Pancreas (tissue), 10 donors: ENCODE measurements at places on chromosomes 1 and 21.

GRCh38 chr1:9097947-9098705 lies 28.7 kb upstream of the SLC2A5 start:
- no peak for DNase-seq

DNA sequence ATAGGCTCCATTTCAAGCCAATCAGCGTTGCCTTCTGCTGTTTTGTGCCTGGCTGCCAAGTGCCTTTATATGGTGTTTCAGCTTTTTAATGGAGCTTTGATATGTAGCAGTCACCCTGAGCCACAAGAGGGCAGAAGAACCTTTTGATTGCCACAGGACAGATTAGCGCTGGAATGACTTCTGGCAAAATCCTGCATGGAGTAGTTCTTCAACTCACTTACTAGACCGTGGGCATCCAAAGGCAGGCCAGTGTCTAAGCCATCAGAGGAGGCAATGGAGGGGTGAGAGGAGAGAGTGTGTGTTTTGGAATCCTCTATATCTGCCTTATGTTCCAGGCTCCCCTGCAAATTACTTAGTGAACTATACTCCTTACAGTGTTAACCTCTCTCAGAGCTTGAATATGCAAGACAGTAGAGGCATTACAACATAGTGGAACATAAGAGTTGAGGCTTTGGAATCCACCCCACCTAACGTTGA lies 56.2 kb downstream of the ST3GAL3 start:
- DNase-seq = peak; percentile 64

DNA sequence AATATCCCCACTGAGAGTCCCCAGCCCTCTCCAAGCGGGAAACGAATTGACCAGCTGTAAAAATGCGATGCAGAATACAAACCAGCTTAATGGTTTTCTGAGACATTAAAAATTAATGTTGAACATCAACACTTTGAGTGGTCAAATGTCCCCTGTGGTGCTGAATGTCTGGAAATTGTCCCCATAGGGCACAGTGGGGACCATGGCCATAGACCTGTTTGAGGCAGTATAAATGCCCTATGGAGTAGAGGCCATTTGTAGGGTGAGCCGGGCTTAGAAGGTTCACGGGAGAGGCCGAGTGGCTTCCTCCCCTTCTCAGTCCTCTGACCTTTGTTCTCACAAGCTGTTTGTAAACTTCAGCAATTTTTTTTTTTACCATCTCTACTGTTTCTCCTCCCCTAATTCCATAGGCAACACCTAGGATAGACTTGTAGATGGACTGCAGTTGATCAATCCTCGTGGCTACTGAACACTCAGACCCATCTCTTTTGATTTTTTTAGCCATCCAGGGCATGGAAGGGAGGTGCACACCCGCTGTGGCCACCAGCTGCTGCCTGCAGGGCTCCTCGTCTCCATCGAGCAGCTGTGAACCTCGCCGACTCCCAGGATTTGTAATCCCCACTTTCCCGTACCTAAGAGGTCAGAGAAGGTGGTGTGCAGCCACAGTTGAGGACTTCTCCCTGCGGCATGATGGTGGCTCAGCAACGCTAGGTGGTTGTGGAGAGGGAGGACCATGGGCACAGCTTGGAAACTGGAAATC lies 41.0 kb downstream of the KAZN start:
- no peak for DNase-seq

GRCh38 chr1:179440971-179441370 lies 75.2 kb downstream of the AXDND1 start:
- DNase-seq = no peak

DNA sequence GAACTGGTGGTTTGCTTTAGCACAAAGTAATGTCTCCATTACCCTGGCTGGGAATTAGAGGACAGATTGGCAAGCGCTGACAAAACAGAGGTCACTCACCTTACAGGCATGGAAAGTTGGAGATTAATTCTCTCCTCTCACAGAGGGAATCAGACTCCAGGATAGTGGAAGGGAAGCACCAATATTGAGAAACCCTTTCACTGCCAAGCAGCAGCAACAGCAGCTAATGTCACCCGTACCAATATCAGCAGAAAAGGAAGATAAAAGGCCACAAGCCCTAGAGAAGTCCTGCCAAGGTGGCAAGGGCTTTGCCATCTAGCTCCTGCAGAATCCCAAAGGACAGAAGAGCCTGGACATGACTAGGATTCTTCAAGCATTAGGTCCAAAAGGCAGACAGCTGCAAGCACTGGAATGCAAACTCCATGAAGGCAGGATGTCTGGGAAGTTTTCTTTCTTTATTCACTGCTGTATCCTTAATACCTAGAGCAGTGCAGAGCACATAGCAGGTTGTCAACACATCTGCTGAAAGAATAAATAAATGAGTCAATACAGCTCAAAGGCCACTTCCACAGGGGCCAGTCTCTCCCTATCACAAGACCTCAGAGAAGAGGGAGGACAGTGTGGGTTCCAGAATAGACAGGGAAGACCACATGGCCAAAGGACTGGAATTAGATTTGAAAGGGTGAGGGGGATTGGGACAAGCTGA lies 57.2 kb downstream of the ERI3 start:
- no peak for DNase-seq
